Bronchial epithelial cell (primary cell): ENCODE measurements at places on chromosomes 6 and 20.

GRCh38 chr6:25057111-25057905 is 121.5 kb upstream of the RIPOR2 start:
- no peak for DNase-seq

GRCh38 chr6:62652692-62653328 is 366.8 kb upstream of the KHDRBS2 start:
- no peak for DNase-seq

DNA sequence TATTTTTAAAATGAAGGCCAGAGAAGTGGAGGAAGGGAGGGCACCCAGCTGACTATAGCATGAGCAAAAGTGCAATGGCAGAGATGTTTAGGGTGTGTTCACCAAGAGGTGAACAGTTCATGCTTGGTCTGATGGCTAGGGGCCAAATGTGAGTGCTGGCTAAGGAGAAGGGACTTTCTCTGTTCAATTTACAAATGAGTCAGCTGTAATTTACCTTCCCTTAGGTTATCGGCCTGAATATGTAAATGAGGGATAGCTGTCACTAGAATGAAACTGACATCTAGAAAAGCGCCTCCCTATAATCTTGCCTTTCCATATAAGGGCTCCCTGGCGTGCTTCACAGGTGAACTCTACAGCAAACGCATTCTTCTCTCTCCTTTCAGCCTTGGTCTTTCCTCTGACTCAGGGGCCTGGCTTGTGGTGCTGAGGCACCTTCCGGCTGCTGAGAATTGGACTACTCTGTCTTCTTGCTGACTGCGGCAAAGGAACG is 114.7 kb upstream of the BACH2 start:
- peak; percentile 99 for DNase-seq

- peak; percentile 99 for DNase-seq
Observed at GRCh38 chr20:19815553-19815991, 57.5 kb downstream of the RIN2 start.

DNA sequence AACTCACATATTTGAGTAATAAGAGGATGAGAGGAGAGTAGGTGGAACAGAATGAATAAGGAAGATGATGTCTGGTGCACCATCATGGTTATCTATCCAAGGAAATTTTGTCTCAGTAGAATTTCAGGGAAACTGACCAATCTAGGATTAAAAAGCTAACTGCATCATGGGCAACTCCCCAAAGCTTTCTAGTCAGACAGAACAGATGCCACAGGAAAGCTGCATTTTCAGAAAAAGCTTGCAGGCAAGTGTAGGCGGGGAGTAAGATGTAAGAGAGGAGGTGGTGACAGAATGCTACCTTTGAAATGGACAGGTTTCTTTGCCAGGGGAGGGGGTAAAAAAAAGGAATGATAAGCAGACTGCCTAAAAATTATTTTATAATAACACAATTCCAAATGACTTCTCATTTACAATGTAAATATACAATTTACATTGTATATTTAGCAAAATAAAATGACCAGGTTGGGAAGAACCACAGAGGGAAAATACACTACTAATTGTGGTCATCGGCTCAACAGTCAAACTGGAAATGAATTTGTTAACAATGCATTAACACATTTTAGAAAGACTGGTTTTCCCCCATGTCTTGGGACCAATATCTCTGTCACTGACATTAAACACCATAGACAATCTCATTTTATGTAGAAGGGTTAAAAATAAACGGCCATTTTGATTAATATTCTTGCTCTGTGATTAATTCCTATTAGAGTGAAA is 15.1 kb downstream of the NHSL1 start:
- no peak for DNase-seq

DNA sequence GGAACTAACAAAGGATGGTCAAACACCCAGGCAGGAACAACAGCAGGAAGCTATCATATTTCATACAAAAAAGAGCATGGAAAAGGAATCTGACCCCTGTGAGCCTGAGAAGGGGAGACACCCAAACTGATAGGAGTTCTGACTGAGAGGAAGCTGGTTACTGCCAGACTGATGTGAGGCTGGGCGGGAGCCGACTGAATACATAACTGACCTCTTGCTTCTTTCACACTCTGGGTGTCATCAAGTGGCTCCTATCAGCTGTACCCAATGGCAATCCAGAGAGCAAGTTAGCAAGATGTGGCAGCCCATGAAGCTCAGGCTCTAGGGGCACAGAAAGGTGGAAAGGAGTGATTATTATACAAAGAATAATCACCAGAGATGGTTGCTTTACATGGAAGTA is 795.1 kb upstream of the HS3ST5 start:
- DNase-seq, result no peak

DNA sequence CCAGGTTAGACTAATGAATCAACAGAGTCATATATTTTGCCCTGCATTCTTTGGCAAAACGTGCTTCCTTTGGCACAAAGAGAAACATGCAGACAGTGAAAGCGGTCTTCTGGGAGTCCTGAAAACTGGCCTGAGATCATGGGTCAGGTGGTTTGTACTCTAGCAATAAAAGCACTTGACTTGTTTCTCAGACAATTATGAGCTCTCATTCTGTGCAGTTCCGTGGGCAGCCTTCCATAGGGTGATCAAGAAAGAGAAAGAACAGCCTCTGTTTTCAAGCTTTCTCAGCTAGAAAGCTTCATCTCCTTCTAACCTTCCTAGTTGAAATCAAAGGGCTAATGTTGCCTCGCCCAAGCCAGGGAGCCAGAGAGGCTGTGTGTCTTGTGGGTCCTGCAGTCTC is 62.7 kb upstream of the ISM1 start:
- no peak for DNase-seq

DNA sequence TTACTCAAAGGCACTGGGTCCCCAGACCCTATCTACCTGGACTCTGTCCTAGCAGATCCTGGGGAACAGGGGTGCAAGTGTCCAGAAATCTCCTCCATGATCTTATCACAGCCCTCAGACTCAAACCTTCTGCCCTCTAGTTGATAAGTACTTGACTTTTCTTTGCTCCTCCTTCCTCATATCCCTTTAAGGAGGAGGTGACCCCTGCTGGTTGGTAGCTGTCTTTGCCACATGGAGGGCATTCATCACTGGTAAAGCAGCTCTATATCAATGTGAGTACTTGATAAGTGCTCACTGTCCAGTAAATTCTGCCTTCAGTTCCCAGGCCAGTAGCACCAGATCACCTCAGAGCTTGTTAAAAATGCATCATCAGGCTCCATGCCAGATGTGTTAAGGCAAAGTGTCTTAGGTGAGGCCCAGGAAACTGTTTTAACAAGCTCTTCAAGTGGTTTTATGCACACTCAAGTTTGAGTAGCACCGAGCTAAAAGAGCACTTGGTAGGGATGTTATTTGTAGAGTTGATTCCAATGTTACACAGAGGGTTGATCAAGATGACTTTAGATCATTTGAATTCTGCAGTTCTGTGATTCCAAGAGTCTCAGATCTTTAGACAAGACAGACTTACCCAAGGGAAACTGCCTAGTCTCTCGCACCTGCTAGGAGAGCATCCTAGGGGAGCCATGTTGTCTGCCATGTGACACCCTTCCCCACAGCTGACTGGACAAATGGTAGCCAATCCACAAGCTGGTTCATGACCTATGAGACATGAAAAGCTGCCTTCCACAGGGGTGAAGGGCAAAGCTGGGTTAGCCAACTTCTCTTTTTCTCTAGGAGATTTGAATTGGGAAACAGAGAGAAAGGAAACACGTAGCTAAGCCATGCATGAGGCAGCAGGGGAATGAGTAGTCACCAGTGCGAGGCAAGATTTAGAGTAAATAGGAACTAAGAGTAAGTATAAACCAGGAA is 18.6 kb downstream of the TREML2 start:
- DNase-seq, result peak; percentile 76

- DNase-seq, result peak; percentile 17
Observed at GRCh38 chr6:170459451-170459850, 93.7 kb downstream of the PSMB1 start.

- no peak for DNase-seq
Observed at GRCh38 chr6:74597840-74598239, 608.0 kb downstream of the COL12A1 start.

DNA sequence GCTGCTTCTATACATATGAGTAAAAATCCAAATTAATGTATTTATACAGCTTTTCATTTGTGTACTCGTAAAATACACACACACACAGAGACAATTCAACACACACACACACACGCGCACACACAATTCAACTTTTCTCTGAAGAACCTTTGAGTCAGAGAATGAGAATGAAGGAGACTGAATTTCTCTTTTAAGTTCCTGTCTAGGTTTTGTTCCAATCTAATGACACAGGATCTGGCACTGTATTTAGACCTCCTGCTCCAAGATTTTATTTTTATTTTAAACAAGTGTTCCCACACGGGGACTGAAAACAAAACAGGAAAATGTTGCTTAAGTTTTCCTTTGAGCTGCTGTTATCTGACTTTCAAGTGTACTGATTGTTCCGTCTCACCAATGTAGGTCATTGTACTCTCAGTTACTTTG is 250.8 kb downstream of the LAMA2 start:
- no peak for DNase-seq

- DNase-seq, result no peak
Observed at GRCh38 chr6:149053848-149054558, 263.5 kb upstream of the TAB2 start.

- no peak for DNase-seq
Observed at GRCh38 chr6:24543683-24544082, 48.9 kb downstream of the ALDH5A1 start.

DNA sequence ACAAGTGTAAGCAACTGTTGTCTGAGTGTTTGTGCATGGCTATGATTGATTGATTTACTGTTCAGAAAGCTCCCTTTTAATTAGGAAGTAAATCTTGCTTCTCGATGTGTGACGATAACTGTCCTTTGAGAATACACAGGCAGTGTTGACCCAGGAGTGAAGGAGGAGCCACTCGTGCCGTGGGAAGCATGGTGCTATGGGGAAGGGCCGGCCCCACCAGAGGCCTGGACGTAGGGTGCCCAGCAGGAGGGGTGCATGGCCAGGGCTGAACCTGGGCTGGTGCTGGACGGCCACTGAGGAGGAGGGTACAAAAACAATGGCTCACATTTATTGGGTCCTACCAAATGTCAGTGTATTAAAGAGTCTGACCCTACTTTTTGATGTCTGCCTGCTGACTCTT is 60.7 kb downstream of the ANKRD60 start:
- DNase-seq, result no peak

DNA sequence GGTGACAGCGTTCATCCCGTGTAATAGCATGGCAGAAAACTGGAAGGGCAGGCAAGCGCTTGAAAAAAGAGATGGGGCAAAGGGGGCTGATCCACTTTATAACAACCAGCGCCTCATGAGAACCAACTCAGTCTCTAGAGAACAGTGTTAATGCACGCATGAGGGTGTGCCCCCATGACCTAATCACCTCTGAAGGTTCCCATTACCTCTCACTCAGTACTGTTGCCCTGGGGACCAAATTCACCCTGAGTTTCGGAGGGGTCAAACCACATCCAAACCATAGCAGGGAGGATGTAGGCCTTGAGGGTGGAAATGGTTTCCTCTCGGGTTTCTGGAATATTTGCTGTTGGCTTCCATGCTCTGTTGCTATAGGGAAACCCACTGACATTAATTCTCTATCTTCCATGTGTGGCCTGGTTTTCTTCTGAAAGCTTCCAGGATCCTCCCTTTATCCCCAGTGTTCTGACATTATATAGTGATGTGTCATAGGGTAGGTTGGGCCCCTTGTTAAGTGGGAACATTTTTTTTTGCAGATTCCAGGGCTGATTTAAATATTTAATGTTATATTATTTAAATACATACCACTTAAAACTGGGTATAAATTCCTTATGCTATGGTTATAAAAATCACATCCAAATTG is 65.2 kb downstream of the PPP1R14C start:
- DNase-seq, result peak; percentile 40

GRCh38 chr6:50147371-50147770 is 97.6 kb upstream of the DEFB112 start:
- peak; percentile 62 for DNase-seq

DNA sequence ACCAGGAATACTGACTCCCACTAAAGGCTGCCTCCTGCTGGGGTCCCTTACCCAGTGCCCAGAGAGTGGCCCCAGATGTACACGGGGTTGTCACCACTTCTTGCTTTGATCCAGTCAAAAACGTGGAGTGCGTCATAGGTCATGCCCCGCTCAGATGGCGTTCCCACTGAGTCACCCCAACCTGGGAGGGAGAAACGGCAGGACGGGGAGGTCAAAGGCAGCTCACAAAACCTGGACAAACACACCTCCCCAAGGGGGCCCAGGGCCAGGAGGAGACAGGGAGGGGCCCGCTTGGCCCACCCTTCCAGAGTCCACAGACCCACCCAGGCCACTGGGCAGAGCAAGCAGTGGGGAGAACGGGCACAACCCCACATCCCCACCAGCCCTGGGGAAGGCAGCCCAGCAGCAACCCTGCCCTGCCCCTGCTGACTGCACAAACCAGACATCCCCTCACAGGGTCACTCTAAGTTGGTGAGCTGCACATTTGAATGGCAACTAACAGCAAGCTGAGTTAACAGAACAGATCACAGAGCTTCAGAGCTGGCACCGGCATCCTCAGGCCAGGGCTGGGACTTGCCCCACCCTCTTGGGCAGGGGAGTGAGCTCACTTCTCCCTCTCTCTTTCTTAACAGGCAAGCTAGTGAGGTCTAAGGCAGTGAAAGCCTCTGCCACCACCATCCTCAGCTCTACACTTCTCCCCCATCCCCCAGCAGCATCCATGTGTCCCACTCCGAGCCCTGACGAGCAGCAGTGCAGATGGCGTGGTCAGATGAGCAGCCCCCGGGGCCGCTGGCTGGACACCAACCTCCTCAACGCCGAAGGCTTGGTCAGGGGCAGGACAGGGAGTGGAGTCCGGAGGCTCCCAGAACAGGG is 61.7 kb downstream of the PYGB start:
- DNase-seq, result peak; percentile 69

DNA sequence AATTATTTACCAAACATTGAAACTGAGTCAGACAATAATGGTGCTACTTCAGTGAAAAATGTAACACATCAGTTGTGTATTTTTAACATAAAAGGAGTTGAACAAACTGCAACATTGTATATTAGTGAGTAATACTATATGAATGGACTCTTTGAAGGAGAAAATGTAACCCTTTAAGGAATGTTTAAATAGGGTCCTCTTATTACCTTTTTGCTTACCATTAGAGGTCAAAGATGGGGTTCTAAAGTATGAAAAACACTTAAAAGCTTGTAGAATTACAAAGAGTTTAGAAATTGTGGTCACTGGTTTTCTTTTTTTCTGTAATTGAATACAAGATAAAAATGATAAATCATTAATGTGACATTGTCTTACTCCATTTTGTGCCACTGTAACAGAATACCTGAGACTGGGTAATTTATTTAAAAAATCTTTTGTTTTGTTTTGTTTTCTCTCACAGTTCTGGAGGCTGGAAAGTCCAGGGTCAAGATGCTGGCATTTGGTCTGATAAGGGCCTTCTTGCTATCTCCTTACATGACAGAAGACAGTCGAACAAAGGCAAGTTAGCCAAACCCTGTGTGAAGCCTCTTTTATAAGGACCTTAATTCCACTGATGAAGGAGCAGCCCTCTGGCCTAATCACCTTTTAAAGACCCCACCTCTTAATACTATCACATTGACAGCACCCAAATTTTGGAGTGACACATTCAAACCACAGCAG is 43.2 kb downstream of the SESN1 start:
- DNase-seq, result no peak
